ENCODE measurements at places on chromosomes 13 and 19.

DNA sequence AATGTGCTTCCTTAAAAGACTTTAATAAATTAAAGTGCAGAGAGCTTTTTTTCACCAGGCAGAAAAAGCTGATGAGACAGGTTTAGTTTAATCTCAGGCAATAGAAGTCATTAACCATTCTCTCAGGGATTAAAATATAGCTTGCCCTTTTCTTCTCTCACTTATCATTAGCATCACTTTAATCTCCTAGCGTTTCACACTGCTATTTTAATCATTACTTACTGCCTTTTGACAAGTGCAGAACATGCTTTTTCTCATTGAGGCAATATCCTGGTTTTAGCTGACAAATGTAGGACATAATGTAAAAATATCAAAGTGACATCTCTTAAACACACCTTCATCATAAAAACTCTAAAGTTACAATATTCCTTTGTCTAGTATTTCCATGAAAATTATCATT is 94.6 kb downstream of the DACH1 start:
- DNase-seq: no peak

DNA sequence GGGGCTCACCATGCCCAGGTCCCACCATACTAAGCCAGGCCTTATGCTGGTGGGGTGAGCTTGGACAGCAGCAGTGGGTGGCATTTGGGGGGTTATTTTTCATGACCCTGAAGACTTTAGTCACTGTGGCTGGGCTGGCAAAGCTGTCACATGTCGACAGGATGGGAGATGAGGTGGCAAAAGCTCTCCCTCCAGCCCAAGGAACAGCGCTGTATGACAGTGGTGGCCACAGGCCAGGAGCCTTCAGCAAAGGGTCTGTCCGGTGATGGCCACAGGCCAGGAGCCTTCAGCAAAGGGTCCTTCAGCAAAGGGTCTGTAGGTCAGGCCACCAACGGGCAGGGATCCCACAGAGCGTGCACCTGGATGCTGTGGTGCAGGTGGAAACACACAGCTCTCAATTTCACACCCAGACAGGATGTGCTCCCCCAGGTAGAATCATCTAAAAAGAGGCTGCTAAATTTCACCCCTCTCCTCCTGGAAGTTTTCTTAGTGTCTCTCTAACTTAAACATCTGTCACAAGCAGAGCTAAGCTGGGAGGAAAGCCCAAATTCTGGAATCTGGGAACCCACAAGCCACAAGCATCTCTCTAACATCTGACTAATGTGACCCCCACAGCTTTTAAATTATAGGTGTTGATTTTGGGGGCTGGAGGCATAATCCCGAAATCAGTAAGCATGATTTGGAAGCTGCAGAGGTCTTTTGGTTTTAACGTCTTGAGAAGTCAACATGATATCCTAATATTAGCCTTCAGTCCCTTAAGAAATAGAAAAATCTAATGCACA is 23.0 kb downstream of the COL4A1 start:
- no peak for DNase-seq

- DNase-seq: no peak
These were observed 81.3 kb upstream of the TMTC4 start for GRCh38 chr13:100755891-100756290.

- no peak for DNase-seq
These were observed 33.4 kb downstream of the PEPD start for GRCh38 chr19:33487901-33488800.

GRCh38 chr13:24183741-24184182 is 23.2 kb downstream of the SPATA13 start:
- no peak for DNase-seq

DNA sequence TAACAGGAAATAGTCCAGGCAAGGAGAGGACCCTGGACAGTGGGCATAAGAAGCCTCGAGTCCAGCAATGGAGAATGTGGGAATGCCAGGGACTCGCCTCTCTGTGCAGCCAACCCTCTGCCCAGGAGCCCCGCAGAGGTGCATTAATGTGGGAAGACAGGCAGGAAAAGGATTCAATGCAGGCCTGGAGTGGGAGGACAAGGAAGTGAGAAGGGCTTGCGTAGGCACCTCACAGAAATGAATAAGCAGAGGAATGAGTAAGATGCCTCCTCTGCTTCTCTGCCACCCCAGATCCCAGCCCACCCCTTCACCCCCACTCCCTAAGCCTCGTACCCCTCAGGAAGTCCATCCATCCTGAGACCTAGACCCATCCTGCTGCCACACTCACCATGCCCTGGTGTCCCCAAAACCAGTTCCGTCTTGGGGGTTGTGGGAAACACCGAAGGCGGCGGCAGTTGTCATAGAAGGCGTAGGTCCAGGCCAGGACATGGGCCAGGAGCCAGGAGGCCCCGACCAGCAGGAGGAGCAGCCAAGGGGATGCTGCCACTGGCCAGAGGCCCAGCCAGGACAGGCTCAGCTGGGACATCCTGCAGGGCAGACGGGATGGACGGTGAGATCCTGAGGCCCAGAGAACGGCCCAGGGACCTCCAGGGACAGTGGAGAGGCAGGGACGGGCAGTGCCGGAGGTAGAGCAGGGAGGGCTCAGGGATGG is 692 bp downstream of the CYP4F2 start:
- DNase-seq: no peak

DNA sequence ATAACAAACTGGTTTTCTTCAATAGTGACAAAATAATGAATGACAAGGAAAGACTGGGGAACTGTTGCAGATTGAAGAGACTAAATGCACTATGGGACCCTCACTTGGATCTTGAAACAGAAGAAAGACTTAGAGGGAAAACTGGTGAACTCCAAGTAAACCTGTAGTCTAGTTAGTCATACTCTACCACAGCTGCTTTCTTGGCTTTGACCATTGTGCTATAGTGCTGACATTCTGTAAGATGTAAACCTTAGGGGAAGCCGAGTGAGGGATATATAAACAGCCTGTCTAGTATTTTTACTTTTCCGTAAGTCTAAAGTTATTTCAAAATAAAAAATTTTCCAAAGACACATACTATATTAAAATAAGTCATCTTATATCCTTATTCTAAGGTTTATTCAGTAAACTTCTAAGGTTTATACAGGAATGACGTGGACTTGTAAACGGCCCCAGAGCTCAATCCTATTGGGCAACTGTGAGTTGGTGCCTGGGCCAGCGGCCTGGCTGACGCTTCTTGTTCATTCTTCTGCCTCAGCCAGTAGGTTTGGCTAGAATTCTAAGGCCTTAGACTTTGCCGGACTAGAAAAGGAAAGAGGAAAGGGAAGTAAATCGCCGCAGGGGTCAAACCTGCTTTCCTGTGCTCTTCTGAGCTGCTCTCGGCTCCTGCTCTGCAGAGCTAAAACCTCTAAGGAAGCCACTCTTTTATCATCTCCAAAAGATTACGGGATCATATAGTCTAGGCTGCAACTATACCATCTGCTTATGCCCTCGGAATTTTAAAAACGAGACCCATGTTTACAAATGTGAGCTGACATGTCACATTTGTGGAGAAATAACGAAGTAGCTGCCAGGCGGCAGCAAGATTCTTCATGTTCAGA is 33.6 kb upstream of the UBE2L5 start:
- DNase-seq: no peak
